ENCODE measurements at places on chromosomes 5 and 9.

GRCh38 chr5:65125591-65126541 is 355.9 kb downstream of the ADAMTS6 start:
- DNase-seq = no peak

- DNase-seq = no peak
Observed at GRCh38 chr5:86918246-86918645, 300.5 kb downstream of the COX7C start.

- DNase-seq = no peak
Observed at GRCh38 chr9:94081864-94082463, 2.3 kb upstream of the PTPDC1 start.

GRCh38 chr5:169116961-169117461 is 183.9 kb downstream of the SLIT3 start:
- DNase-seq = no peak

DNA sequence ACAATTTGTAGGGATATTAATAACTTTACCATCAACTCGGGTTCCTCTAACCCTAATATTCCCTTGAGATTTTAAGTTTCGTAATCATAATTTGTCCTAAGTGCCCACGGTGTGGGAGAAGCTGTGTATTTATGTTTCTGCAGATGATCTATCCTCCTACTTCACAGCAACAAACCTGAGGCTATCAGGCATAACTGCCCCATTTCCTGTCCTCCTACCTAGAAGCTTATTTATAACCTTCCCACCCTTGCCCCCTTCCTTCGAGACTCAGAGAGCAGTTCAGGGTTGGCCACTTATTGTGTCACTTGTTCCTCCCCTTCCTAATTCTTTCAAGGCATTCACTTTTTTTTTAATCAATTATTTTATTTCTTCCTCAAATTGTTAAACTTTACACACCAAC is 29.6 kb upstream of the LCP2 start:
- no peak for DNase-seq

- DNase-seq = peak; percentile 70
Observed at GRCh38 chr5:116881921-116882531, 307.4 kb upstream of the SEMA6A start.

- no peak for DNase-seq
Observed at GRCh38 chr9:131669269-131670157, 70.4 kb downstream of the RAPGEF1 start.

DNA sequence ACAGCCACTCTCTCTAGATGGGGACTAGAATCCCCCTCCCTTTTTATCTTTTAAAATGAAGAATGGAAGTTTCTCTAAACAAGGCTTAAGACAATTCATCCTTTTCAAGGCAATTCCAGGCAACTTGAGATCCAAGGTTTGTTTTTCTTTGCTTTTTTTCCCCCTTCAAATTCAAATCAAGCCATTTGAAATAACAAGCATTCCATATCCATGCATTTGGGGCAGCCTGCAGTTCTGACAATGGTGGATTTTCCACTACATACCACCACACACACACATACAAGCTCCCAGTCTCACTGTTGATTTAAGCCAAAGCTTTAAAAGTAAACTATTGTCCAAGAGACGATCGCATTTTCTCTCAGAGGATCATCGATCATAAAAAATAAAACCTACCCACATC is 424 bp downstream of the INSYN2B start:
- DNase-seq = no peak

GRCh38 chr9:89779405-89780203 is 174.8 kb downstream of the GADD45G start:
- DNase-seq = no peak

DNA sequence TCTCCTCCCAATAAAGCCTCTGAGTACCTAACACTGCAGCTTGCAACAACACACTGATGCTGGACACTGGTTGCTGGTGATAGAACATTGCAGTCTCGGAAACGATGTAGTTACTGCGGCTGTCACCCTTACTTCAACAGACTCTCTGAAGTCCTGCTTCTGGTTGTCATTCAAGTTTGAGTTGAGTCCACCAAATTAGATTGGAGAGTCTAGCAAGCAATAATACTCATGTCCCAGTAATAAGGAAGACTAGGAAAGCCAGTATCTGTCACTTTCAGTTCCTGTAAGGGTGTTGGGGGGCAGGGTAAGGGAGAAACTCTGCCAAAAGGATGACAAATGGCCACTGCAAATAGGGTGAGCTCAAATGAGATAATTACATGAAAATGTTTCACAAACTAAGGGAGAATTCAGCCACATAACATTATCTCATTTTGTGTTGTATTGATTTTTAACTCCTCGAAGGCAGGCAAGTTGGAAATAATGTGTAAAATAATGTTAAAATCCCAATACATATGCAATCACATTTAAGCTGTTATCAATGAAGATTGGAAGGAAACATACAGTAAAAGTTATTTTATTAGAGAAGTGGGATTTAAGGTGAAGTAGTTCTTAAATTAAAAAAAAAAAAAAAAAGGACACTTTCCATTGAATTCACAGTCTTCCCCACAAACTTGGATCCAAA is 849 bp upstream of the IFT74 start:
- no peak for DNase-seq

DNA sequence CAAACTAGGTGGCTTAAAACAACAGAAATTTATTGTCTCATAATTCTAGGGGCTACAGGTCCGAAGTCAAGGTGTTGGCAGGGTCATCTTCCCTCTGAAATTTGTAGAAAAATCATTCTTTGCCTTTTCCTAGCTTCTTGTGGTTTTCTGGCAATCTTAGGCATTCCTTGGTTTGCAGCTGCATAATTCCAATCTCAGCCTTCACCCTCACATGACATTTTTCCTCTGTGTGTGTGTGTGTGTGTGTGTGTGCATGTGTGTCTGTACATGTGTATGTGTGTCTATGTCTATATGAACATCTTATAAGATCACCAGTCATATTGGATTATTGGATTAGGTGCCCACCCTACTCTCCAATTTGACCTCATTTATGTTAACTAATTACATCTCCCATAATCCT is 330.6 kb downstream of the CHSY3 start:
- DNase-seq = no peak

DNA sequence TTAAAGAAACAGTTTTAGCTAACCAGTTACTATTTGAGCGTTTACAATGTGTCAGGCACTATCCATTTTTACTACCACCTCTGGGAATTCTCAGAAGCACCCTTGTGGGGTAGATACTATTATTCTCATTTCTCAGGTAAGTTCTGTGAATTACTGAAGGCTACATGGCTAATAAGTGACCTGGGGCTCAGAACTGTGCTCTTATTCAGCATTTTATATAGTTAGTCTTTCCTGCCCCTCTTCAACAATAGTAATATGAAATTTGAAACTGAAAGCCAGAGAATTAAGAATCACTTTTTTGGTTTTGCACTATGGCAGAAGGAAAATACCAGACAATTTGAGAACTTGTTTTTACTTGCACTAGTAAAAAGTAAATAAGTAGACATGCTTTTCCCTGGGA is 11.8 kb downstream of the ELL2 start:
- DNase-seq = no peak

- DNase-seq = no peak
Observed at GRCh38 chr5:132369007-132369473, 470 bp upstream of the SLC22A5 start.

DNA sequence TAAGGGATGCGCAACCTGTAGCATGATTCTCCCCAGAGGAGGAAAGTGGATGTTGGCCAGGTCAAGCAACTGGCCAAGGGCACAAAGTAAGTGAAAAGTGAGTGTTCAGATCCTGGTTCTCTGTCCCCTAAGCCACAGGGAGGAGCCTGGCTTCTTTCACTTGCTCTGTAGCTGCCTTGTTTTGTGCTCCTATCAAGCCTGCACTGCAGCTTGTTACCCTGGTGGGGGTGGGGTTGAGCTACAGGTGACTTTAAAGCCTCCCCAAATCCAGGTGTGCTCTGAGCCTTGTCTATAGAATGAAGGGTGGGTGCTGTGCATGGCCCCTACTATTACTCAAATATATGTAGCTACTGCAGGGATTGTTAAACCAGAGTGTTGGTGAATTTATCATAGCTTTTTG is 32.9 kb downstream of the RALGPS1 start:
- DNase-seq = no peak

- no peak for DNase-seq
Observed at GRCh38 chr5:90503596-90503995, 25.8 kb downstream of the LYSMD3 start.

DNA sequence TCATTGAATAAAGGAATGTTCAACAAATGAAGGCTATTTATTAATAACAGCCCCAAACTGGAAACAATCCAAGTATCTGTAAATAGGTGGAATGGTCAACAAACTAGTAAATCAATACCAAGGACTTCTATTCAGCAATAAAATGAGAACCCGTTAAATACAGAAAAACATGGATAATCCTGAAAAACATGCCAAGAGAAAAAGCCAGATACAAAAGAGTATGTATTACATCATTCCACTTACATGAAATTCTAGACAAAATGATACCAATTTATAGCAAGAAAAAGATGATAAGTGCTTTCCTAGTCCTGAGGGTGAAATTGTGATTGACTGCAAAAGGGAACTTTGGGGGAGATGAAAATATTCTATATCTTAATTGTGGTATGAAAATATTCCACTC is 3.1 kb downstream of the PJA2 start:
- DNase-seq = no peak

DNA sequence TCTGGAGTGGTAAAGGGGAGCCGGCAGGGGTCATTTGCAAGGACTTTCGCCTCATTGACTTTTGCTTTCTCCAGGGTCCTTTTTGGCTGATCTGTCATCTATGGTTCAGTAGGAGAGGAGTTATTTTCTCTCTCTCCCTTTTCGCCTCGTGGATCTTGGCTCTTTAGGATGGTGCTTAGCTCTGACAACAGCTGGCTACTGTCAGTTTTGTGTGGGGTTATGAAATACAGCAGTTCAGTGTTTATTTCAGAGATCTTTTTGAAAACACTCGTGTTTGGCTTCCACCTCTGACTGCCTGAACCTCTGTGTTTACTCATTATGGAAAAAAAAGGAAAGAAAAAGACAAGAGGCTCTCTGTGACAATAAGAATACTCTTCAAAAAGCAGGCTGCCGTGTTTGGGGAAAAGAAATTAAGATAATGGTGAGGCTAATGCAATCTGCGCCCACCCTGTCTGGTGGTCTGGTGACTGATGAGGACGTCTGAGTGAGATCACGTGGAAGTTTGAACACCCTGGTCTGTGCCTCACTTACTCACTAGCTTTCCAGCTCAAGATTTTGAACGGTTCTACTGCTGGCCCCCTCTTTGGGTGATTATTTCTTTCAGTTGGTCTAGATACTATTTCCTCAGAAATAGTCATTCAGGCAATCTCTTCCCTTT is 567.7 kb downstream of the CAAP1 start:
- DNase-seq = no peak

DNA sequence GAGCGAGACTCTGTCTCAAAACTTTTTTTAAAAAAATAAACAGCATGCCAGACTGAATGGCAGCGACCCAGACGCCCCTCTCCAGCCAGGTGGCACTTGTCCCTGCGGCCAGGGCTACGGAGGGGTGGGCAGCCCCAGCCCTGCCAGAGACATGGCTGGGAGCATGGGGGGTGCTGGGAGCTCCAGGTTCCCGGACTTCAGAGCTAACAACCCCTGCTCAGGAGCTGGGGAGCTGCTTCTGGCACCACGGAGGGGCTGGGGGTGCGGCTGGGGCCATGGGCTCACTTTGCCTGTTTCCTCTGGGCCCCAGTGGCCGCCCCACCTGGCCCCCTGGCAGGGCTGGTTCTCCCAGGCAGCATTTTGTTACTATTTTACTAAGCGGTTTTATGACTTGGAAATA is 49.9 kb downstream of the SLC12A7 start:
- DNase-seq = no peak

- DNase-seq = no peak
Observed at GRCh38 chr9:134442486-134443173, 116.4 kb downstream of the RXRA start.

- no peak for DNase-seq
Observed at GRCh38 chr9:107345327-107345726, 62.2 kb downstream of the RAD23B start.

DNA sequence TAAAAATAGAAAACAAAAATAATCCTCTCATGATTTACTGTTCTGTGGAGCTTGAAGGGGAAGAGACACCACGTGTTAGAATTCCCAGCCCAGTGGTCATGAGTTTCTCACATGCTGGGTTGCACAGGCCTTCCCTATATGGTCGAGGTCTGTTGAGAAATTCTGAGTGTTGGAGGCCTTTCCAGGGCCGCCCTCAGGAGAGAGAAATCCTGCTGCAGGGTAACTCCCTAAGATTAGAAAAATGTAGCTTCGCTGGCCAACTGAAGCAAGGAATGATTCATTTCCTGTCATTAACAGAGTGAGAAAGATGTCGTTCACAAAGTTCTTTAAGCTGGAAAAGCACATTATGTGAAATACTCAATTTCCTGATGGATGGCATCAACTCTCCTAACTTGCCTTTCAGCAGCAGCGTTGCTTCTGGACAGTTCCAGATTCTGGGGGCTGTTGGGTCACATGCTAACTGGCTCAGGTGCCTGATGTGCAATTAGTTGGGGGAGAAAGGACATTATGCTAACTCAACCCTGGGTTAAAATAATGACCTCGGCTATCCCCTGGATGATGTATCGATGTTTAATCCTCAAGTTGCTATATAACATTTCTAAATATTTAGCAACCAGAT is 104.8 kb upstream of the CD180 start:
- DNase-seq = no peak

Data from NCI-H187 treated with DMSO at 0.1 percent for 48 hours (cell line).